Activated T-helper 2 cell treated with anti-CD3 and anti-CD28 coated beads, Interferon-gamma antibody, Interleukin-2, Interleukin-4, amounts not matched to agents 10 μg/mL and 5 μg/mL and 100 μg/mL, durations not matched to agents 14 hours and 24 hours and 36 hours (primary cell): ENCODE measurements at places on chromosomes 3 and 15. TPM values are rescaled to one million over a fixed set of nuclear protein-coding genes. Genes with fewer than 3 reads are reported as not detected.

Gene CCR8
- total RNA-seq: 11.3 and 12.2 TPM in 2 replicates

DNA sequence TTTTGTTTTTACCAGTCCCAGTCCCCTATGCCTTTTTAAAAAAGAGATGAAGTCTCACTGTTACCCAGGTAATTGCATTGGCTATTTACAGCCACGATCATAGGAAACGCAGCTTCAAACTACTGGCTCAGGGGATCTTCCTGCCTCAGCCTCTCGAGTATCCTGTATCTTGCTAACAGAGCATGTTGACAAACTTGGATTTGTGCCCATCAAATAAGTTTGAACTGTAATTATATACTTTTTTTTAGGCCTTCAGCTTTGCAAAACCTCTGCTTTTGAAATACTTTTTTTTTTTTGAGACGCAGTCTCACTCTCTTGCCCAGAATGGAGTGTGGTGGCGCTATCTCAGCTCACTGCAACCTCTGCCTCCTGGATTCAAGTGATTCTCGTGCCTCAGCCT, 3.0 kb upstream of the EDEM1 start:
- H3K27me3 ChIP-seq: no peaks in the 10 kb centered on the region
- peaks cover 9% of the 10 kb centered on the region for H3K4me1 ChIP-seq
- H3K4me3 ChIP-seq: no peak overlapping the region
- no peak overlapping the region for H3K27ac ChIP-seq
- H3K36me3 ChIP-seq: peaks cover 46% of the 10 kb centered on the region

DNA sequence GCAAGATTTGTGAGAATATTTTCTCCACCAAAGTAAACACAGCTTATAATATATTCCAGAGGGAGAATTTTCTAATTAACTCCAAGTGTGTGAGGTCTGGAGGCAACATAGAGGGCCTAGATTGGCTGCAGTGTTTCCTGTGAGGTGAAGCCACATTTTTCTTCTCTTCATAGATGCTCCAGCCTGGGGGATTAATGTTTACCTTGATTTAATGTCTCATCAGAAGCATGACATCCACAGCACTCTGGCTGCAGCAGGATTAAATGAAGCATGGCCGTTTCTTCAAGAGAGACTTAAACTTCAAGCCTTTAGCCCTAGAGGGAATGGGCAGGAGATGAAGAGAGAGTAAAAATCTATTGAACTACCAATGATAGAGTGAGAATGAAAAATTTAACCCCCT, 137.9 kb upstream of the ZBTB20 start:
- no peak overlapping the region for H3K27ac ChIP-seq
- no peaks in the 10 kb centered on the region for H3K36me3 ChIP-seq
- DNase-seq: no peak
- peaks cover 3% of the 10 kb centered on the region for H3K4me1 ChIP-seq
- H3K27me3 ChIP-seq: no peaks in the 10 kb centered on the region

DNA sequence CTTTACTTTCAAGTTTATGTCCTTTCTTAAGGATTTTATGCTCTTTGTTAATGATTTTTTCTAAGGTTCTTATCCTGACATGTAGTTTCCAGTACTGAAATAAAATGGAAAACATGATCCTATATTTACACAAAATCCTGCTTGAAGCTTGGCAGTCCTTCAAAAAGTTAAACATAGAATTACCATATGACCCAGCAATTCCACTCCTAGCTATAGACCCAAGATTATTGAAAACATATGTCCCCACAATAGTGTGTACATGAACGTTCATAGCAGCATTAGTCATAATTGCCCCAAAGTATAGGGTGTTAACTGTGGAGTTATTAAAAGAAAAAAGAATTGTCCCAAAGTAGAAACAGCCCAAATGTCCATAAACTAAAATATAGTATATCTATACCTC, 33.2 kb downstream of the ITGB5 start:
- H3K27me3 ChIP-seq: peaks cover 14% of the 10 kb centered on the region
- no peak overlapping the region for H3K27ac ChIP-seq
- no peak overlapping the region for H3K4me3 ChIP-seq
- H3K36me3 ChIP-seq: no peaks in the 10 kb centered on the region
- DNase-seq: no peak

- no peak overlapping the region for H3K27ac ChIP-seq
- H3K27me3 ChIP-seq: peaks cover 7% of the 10 kb centered on the region
- H3K36me3 ChIP-seq: no peaks in the 10 kb centered on the region
- DNase-seq: no peak
These were observed 23.9 kb downstream of the LINGO1 start for GRCh38 chr15:77608774-77609173.

Gene XCR1
- 0.05 and 0.07 TPM in 2 replicates for total RNA-seq

DNA sequence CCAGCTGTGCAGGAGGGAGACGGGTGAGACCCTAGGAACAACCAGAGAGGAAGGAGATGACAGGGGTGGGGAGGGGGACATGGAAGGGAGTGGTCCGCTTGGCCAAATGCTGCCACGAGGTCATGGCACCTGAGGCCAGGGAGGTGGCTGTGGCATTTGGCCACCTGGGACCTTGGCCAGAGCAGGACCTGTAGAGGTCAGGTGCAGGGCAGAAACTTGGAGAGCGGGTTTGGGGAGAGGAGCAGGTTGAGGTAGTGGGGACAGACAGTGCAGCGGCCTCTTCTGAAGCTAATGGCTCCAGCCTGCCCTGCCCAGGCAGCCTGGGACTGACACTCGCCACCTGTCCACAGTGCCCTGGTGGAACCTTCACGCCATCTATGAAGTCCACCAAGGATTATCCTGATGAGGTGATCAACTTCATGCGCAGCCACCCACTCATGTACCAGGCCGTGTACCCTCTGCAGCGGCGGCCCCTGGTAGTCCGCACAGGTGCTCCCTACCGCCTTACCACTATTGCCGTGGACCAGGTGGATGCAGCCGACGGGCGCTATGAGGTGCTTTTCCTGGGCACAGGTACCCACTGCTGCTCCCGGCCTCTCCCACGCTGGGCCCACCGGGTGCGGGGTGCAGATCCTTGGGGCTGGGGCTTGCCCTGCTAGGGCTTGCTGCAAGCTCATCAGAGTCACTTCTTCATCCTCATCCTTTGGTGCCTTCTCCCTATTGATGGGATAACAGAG, 7.0 kb upstream of the GNAT1 start:
- H3K4me1 ChIP-seq: no peaks in the 10 kb centered on the region
- peaks cover 3% of the 10 kb centered on the region for H3K27me3 ChIP-seq
- DNase-seq: no peak
- H3K4me3 ChIP-seq: no peak overlapping the region

DNA sequence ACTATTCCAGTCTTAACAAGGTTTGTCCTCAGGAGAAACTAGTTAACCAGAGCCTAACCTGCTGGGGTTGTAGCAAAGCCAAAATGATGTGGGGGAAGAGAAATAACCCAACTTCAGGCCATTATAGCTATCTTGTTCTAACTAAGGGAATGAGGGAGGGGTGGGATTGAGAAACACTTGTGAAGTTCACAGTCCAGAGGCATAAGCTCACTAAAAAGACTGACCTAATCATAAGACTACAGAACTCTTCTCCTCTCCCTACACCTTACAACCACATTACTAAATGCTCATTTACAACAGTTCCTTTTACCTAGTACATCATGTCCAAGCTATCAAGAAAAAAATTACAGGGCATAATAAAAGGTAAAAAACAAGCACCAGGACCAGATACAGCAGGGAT, 52.8 kb downstream of the UBE3A start:
- peaks cover 90% of the 10 kb centered on the region for H3K36me3 ChIP-seq
- no peak overlapping the region for H3K4me3 ChIP-seq
- H3K4me1 ChIP-seq: no peaks in the 10 kb centered on the region
- no peak for DNase-seq
- H3K27me3 ChIP-seq: no peaks in the 10 kb centered on the region
